ENCODE measurements at places on chromosomes 7 and 10.
A peak's percentile ranks its signal among the peaks of the same experiment; 100 is the strongest.

GRCh38 chr10:348456-348855 is 213.2 kb downstream of the ZMYND11 start:
- DNase-seq = no peak

DNA sequence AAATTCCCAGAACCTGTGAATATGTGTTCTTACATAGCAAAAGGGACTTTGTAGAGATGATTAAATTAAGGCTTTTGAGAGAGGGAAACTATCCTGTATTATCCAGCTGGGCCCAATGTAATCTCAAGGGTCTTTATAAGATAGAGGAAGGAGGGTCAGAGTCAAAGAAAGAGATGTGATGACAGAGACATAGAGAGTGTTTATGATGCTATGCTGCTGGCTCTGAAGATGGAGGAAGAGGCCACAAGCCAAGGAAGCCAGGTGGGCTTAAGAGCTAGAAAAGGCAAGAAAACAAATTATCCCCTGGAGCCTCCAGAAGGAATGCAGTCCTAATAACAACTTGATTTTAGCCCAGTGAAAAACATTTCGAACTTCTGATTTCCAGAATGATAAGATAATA is 15.3 kb upstream of the SKAP2 start:
- DNase-seq = no peak

DNA sequence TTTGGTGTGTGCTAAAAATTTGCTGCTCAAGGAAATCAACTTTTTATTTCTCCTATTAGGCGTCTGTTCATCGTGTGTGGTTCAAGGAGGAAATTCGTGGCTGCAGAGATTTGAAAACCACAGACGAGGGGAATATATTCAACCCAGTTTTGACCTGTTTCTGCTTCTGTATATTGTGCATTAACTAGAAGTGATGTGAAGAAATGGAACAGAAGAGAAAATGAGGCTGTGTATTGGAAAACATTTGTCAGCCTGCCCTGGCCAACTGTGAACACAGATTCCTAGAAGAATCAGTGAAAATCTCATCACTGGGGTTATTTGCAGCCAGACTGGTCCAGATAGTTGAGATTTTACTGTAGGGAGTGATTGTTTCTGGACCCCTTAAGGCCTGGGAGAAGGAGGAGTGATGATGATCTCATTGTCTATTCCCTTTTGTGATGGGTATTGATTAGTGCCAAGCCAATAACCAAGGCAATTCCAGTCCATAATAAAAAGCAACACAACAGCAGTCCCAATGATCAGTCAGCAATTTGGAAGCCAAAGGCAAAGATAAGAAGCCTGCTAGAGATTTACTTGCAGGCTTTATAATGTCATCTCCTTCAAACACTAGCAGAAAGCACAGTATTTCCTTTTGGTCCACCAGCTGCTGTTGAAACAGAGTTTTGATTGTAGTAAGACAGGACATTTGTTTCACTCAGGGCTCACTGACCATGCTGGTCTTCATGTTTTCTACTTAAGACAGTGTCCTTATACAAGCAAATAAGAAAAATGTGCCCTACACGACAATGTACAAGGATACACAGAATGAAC is 339.4 kb downstream of the PRPF18 start:
- DNase-seq = no peak

GRCh38 chr7:46291050-46291438 is 370.0 kb upstream of the IGFBP3 start:
- DNase-seq = no peak

DNA sequence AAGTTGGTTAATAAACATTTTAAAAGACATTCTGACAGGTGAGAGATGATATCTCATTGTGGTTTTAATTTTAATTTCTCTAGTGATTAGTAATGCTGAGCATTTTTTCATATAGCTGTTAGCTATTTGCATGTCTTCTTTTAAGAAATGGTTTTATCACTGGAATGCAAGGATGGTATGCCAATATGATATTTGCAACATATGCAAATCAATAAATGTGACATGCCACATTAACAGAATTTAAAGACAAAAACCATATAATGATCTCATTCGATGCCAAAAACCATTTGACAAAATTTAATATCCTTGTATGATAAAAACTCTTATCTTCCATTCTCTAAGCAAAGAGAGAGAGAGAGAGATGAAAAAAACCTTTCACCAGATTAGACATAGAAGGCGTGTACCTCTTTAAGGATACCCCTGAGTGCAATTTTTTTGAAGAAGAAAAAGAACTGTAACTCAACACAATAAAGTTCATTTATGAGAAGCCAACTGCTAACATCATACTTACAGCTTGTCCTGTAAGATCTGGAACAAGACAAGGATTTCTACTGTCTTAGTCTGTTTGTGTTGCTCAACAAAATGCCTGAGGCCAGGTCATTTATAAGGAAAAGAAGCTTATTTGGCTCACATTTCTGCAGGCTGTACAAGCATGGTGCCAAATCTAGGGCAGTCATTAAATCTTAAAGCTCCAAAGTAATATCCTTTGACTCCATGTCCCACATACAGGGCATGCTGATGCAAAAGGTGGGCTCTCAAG is 39.7 kb upstream of the ZMYND11 start:
- no peak for DNase-seq

- no peak for DNase-seq
Observed at GRCh38 chr7:103031781-103032180, 42.8 kb downstream of the FBXL13 start.

DNA sequence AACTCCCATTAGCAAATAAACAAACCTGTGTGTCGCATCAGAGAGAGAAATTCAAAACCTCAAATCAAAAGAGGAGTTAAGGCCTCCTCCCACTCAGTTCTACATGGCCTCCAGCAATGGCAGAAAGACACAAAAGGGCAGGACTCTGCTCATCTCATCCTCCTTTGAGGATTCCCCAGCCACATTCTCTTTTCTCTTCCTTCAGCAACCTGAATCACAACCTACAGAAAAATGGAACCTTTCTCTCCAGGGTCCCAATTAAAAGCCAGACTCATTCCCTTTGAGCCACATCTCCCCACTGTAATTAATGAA is 7.9 kb downstream of the OSBPL3 start:
- no peak for DNase-seq

GRCh38 chr10:14009371-14010100 is 321.2 kb downstream of the FRMD4A start:
- peak; percentile 48 for DNase-seq

- DNase-seq = no peak
Observed at GRCh38 chr7:119900996-119901672, 371.8 kb upstream of the KCND2 start.

GRCh38 chr10:132616170-132616995 is 78.8 kb downstream of the INPP5A start:
- peak; percentile 41 for DNase-seq

- DNase-seq = no peak
Observed at GRCh38 chr7:102473271-102473991, 5.3 kb downstream of the POLR2J start.

- no peak for DNase-seq
Observed at GRCh38 chr7:89401690-89402089, 606.2 kb upstream of the TEX47 start.

- DNase-seq = no peak
Observed at GRCh38 chr10:50605269-50605950, 18.3 kb downstream of the SGMS1 start.

DNA sequence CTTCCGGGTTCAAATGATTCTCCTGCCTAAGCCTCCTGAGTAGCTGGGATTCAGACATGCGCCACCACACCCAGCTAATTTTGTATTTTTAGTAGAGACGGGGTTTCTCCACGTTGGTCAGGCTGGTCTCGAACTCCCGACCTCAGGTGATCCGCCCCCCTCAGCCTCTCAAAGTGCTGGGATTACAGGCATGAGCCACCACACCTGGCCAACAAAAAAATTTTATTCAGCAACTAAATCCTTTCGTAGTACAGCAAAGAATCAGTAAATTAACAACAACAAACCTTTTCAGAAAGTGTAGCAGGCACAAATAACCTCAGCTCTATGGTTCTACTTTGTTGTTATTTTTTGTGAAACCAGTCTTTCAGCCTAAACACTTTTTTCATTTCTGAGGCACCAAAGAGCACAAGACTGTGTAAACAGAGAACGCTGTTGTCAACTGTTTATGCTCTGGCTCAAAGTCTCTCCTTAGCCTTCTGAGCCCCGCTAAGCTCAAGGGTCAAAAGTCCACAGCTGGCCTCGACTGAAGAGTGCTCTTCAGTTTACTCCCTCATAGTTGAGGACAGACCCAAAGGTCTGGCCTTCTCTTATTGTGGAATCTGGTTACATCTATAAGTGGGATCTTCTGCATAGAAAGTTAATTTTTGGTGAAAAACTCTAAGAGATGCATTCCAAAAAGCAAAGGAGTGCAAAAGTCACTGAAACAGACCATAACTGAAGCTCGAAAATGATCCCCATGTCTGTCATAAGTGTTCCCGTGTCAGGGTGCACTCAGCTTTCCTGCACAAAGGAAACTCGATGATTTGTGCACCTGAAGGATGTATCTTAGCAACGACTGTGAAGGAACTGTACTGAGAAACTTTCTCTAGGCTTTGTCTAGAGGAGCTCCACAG is 24.6 kb upstream of the DDX50 start:
- no peak for DNase-seq

- DNase-seq = no peak
Observed at GRCh38 chr7:148367731-148368475, 222.7 kb upstream of the C7orf33 start.

DNA sequence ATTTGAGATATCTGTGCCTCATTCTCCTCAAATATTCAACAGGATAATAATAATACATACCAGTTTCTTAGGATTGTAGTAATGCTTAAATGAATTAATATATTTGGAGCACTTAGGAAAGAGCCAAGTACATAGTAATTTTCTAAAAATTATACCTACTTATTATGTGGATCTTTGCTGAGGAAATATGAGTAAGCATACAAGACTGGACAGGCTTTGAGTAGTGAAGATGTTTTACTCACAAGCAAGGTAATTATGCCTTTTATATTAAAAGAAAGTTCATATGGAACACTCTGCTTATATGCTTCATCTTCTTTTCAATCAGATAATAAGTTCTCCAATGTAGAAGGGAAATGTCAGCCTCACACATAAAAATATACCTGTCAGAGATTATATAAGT is 337.5 kb upstream of the KAT6B start:
- no peak for DNase-seq

DNA sequence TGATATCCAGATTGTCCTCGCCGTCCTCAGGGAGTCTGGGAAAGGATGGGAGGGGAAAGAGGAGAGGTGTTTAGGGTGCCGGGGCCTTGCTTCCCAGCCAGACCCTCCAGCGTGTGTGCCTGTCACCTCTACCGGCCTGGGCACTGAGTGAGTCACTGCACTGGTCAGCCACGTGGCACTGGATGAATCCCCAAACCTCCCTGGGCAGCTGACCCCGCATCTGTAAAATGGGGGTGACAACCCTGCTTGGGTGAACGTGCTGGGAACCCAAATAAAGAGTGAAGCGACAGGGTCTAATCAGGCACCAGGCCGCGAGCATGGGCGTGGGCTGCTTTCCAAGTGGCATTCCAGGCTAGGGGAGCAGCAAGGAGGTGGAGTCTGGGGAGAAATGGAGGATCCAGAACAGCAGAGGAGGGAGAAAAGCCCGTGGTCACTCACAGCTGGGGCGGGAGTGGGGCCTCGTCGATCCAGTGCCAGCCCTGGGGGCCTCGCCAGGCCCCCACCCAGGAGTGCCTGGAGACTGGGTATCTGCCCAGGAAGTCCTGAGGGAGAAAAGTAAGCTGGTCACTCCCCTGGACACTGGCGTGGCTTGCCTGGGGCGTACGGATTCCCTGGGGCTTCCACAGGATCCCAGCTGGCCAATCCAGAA is 29.7 kb downstream of the KLRG2 start:
- no peak for DNase-seq

DNA sequence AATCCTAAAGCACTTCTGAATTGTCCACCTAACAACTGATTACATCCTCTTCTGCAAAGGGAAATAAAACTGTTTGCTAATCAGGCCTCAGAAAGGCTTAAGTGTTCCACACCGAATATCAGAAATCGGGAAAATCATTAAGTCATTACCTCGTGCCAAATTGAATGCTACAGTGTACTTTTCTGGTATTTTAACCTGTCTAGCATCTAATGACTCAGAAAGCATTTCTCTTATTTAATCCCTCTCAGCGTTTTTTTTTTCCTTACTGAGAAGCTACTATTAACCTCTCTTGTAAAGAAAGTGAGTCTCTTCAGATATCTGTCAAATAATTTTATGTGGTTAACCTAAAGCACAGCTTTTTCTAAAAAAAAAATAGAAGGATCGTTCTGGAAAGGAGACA is 28.6 kb downstream of the VIM start:
- DNase-seq = no peak

DNA sequence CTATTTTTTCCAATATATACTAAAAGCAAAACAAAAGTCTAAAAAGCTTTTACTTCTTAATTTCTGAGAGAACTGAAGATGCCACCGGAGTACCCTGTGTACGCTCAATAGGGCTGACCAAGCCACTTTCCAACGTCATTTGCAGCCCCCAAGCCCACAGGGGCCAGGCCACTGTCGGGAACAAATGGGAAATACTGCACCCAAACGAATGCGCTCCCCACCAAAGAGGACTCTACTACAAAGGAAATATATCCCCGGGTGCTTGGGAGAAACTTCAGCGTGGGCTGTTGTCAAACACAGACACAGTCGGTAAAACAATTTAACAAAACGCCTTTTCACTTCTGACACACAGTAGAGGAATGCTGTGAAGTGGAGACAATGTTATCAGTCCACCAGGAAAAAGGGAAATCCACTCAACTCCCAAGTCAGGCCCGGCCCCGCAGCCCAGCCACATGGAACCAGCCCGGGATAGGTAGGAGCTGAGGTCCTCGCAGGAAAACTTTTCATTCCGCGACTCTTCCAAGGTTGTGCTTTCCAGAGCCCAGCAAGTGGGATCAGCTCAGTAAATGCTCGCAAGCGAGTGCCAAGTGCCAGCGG is 1.4 kb downstream of the PARD3 start:
- no peak for DNase-seq

- DNase-seq = no peak
Observed at GRCh38 chr10:71143170-71143569, 69.2 kb upstream of the UNC5B start.

DNA sequence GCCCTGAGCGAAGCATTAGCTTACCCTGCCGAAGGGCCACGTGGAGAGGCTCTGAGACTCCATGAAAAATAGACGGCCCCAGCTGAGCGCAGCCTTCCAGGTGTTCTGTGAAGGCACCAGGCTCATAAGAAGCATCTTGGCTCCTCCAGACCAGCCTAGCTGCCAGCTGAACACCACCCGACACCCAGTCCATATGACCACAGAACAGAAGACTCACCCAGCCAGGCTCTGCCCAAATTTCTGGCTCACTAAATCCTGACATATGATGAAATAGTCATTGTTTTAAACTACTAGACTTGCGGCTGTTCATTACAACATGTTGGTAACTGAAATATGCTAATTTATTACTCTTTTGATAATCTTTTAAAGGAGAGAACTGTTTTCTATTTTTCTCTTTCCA is 99.5 kb upstream of the ABI1 start:
- no peak for DNase-seq

DNA sequence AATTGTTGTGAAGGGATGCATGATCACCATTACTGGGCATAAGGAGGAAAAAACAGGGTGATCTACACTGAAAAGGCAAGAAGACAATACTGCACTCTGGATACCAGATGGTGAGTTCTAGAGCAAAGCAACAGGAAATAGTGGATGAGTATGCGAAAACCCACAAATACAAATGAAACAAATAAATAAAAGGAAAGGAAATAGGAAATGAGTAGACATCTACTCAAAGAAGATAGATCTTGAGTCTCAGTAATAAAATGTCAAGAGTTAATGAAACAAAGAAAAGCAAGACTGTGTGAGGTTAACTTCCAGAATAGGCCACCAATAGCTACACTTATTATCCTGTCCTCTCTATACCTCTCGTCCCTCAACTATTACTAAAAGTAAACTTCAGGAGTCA is 11.7 kb downstream of the ORC5 start:
- DNase-seq = no peak

GRCh38 chr10:29446327-29446726 is 157.5 kb downstream of the LYZL1 start:
- DNase-seq = no peak
